ENCODE measurements at places on chromosomes 4 and X. TPM values are rescaled to one million over a fixed set of nuclear protein-coding genes. Genes with fewer than 3 reads are reported as not detected.

The PASD1 gene
- not detected for total RNA-seq

The ABCG2 gene
- 0.67 TPM for total RNA-seq

- H3K27me3 ChIP-seq, result no peaks in the 10 kb centered on the region
- no peak overlapping the region for H3K4me3 ChIP-seq
- no peaks in the 10 kb centered on the region for H3K4me1 ChIP-seq
- no peak for DNase-seq
- no peaks in the 10 kb centered on the region for H3K36me3 ChIP-seq
- H3K27ac ChIP-seq, result no peak overlapping the region
These were observed 1403.1 kb upstream of the TENM3 start for GRCh38 chr4:180840142-180840541.

DNA sequence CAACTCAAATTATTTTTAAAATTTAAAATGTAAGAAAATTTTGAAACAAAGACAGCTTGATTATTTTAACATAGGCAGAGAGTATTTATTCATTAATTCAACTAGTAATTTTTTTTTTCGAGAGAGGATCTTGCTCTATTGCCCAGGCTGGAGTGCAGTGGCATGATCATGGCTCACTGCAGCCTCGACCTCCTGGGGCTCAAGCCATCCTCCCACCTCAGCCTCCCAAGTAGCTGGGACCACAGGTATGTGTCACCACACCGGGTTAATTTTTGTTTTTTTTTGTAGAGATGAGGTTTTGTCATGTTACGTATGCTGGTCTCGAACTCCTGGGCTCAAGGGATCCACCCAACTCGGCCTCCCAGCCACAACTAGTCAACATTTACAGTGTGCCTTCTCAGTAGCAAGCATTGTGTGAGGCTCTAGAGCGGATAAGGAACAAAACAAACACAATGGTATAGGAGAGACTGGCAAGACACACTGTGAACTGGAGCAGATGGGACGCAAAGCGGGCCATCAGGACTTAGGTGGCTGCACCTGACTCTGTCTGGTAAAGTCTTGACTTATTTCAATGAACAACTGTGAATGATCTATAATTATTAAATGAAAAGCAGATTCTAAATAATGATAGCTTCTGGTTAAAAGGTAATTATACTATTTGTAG lies 21.6 kb downstream of the SETD7 start:
- DNase-seq, result no peak
- peaks cover 2% of the 10 kb centered on the region for H3K36me3 ChIP-seq
- H3K4me3 ChIP-seq, result no peak overlapping the region
- H3K4me1 ChIP-seq, result peaks cover 4% of the 10 kb centered on the region
- no peak overlapping the region for H3K27ac ChIP-seq

DNA sequence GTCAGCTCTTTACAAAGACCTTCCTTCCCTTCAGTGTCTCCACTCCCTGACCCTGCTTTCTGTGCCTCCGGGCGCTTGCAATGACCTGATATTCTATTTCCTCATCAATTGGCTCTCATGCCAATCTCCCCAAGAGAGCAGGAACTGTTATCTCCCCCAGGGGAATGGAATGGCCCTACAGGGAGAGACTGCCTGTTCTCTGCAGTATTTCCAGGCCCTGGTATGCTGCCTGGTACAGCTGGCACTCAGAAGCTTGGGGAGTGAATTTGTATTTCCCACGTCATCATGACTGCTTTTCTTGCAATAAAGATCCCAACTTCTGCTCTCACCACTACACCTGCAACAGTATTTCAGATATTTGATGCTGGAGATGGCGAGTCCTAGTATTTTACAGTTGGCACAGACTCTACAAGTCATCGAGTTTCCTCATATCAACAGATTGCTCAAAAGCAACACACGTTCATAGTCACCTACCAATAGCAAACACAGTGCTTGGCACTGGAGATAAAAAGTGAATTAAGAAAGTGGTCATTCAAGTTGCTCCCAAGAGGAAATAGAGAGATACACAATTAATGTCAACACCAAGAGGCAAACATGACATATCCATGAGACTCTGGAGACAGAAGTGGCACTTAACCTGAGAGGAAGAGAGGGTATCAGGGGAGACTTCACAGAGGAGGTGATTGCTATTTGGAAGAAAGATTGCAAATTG lies 90.5 kb upstream of the EGFL6 start:
- H3K4me3 ChIP-seq, result no peak overlapping the region
- H3K27ac ChIP-seq, result no peak overlapping the region
- no peak for DNase-seq

GRCh38 chrX:93177930-93178329 lies 495.4 kb downstream of the NAP1L3 start:
- H3K27me3 ChIP-seq, result no peaks in the 10 kb centered on the region
- H3K4me3 ChIP-seq, result no peak overlapping the region
- H3K36me3 ChIP-seq, result no peaks in the 10 kb centered on the region

The PLCXD1 gene
- total RNA-seq, result 57.3 TPM

- peaks cover 7% of the 10 kb centered on the region for H3K36me3 ChIP-seq
- DNase-seq, result peak; percentile 45
- no peak overlapping the region for H3K4me3 ChIP-seq
- peaks cover 35% of the 10 kb centered on the region for H3K4me1 ChIP-seq
These were observed 9.4 kb upstream of the ADD1 start for GRCh38 chr4:2834001-2834921.

GRCh38 chr4:177945268-177945667 lies 503.0 kb upstream of the AGA start:
- no peaks in the 10 kb centered on the region for H3K27me3 ChIP-seq
- no peak for DNase-seq
- H3K4me3 ChIP-seq, result no peak overlapping the region
- H3K27ac ChIP-seq, result no peak overlapping the region
- H3K4me1 ChIP-seq, result no peaks in the 10 kb centered on the region

The GLRA2 gene
- total RNA-seq, result not detected

- H3K36me3 ChIP-seq, result no peaks in the 10 kb centered on the region
- no peak for DNase-seq
- no peak overlapping the region for H3K4me3 ChIP-seq
These were observed 16.9 kb upstream of the ANOS1 start for GRCh38 chrX:8748855-8749254.

Measured in activated naive CD8-positive, alpha-beta T cell treated with anti-CD3 and anti-CD28 coated beads, Interleukin-2, amount 10 ng/mL, durations not matched to agents 7 days and 5 days (primary cell).